ENCODE measurements at places on chromosomes 1 and 21. TPM values are rescaled to one million over a fixed set of nuclear protein-coding genes. Genes with fewer than 3 reads are reported as not detected.

S100A2 gene
- total RNA-seq = 3.6 TPM

TNFRSF14 gene
- total RNA-seq = 76.3 TPM

EPS15 gene
- total RNA-seq = 75.5 TPM

SPOCD1 gene
- total RNA-seq = 47.2 TPM

SLAMF9 gene
- total RNA-seq = not detected

C1orf146 gene
- not detected for total RNA-seq

CRYBG2 gene
- not detected for total RNA-seq

ST7L gene
- 16.9 TPM for total RNA-seq
